ENCODE measurements at places on chromosomes 11 and 22.

- DNase-seq: no peak
Observed at GRCh38 chr11:17719028-17719937, at the start of gene MYOD1. Gene MYOD1, plus strand, starts transcription at chr11:17719571. Its CDS starts 212 bp downstream, at chr11:17719783.

- no peak for DNase-seq
Observed at GRCh38 chr11:92266806-92267205, 42.2 kb downstream of the FAT3 start.

DNA sequence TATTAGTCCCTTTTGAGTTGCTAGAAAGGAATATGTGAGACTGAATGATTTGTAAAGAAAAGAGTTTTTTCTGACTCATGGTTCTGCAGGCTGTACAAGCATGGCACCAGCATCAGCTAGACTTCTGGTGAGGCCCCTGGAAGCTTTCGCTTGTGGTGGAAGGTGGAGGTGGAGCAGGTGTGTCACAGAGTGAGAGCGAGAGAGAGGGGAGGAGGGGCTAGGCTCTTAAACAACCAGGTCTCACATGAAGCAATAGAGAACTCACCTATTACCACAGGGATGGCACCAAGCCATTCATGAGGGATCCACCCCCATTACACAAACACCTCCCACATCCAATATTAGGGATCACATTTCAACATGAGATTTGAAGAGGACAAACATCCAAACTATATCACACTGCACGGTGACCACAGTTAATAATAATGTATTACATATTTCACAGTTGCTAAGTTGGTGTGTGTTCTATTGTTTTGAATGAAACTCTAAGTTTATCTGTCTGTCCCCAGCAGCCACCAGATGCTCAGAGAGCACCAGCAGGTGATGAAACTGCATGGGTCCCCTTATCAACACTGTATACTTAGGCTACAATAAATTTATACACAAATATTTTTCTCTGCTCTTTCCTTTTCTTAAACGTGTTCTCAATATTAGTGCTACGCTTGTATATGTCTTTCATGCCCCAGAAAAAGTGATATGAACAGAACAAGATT is 14.1 kb downstream of the ZFP91 start:
- no peak for DNase-seq

- DNase-seq: no peak
Observed at GRCh38 chr11:61256710-61257482, 15.9 kb downstream of the PGA5 start.

DNA sequence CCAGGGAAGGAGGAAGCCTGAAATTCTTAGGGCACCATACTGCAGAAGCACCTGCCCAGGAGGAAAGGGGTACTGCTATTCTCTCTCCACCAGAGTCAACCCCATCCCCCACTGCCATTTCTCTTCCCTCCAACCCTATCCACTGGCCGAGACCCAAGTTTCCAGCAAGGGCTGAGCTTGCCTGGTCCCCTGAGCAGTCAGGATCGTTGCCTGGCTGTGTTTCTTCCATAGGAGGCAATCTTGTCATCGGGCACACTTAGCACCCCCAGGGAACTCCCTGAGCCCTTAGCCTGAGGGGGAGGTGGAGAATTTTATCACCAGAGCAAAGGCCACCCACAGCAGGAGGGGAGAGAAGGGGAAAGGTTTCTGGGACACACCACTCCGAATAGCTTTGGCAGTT is 115.8 kb upstream of the NECTIN1 start:
- no peak for DNase-seq

DNA sequence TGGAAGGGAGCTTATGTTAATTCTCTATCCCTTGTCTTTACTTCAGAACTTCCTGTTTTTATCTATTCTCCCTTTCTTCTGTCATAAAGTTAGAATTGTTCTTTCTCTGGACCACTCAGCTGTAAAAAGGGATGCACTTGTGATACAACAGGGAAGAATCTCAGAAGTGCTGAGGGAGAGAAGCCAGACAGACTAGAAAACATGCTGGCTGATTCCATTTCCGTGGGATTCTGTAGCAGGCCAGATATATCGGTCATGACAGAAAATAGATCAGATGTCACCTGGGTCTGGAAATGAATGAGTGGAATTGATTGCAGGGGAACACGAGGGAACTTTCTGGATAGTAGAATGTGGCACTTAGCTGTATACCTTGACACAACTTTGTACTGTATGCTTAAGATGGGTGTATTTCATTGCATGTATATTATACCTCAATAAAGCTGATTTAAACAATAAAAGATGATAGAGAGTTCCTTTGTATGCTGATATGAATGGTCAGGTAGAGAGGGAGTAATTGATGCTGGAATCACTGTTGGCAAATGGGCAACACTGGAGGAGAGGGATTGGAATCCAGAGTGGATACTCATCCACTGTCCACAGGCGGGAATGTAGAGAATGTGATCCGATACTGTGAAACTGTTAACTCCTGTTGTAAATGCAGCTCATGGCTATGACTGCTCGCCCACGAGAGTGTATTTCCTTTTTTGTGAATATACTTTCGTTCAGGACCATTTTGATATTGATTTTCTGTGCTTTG is 59.6 kb downstream of the ATXN10 start:
- no peak for DNase-seq

DNA sequence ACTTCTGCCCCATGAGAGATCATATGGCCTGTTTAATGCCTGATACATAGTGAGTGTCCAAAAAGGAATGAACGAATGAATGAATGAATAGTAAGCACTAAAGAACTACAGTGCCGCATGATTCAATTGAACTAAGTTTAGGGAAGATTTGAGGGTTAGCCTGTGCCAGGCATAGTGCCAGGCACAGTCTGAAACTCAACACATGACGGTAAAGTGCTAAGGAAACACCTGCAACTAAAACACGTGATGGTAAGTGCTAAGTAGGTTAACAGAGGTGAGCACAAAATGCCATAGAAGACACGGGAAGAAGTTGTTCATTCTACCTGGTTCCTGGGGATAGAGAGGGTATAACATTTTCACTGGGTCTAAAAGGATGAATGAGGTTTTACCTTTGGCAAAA is 93.5 kb upstream of the DBX1 start:
- DNase-seq: no peak

DNA sequence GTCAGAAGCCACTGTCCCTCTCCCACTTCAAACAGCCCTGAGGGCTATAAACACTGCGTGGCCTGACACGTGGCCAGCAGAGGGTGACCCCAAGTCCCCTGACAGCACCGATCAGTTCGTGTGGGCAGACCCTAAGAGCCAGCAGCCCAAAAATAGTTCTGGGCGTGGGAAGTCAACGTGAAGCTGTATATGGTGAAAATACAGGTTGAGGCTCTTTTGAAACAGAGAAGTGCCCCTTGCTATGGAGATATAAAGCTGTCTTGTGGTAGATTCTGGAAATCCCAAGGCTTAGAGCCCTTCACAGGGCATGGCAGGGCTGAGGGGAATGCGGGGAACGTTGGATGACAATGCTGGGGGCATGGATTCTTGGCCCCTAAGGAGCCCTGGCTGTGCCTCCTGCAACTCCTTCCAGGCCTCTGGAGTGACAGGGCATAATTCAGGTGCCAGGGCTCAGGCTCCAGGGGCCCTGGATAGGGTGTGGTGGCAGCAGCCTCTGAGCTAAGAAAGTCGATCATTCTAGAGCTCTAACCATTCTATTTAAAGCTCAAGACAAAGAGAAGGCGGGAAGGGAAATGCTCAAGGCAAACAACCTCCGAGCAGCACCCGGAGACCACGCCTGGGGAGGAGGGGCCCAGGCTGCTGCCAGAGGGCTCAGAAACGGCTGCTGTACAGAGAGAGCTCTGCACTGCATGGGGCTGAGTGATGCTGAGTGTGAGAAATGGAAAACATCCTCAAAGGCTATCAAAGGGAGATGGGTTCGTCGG is 60.4 kb upstream of the CD5 start:
- DNase-seq: no peak

- no peak for DNase-seq
Observed at GRCh38 chr22:46337870-46338269, 2.4 kb downstream of the TRMU start.

DNA sequence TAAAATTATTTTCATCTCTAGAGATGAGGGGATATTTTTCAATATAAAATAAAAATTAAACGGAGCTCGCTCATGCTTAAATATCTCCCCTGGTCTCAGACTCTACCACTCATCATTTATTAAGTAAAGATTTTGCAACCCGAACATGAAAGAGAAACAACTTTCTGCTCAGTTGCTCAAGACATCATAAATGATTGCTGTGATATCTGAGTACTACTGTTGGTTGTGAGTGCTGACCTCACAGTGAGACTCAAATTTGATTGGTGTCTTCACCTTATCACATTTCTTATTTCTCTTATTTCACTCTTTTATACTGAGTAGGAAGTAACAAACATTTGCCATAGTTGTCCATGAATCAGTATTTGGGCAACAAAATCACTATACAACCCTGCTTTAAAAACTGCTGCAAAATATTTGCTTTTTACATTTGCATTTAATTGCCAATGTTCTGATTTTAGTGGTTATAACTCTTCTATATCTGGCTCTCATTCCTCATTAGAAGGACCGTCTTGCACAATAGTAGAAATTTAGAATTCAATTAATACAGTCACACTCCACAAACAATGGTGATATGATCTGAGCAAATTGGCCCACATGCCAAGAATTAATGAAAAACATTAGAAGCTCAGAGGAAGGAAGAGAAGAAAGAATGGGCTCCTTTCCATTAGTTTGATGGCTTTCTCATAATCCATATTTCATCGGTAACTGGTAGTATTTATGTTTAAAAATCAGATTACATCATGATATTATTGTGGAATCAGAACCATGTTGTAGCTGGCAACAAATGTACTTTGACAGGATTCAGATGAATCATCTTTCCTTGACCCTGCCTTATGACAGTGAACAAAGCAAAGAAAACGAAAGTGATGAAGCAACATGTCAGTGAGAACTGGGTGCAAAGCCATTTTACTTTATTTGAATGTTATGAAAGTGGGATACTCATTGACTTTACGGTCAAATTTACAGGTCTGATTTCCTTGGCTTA is 973.6 kb upstream of the TENM4 start:
- no peak for DNase-seq

DNA sequence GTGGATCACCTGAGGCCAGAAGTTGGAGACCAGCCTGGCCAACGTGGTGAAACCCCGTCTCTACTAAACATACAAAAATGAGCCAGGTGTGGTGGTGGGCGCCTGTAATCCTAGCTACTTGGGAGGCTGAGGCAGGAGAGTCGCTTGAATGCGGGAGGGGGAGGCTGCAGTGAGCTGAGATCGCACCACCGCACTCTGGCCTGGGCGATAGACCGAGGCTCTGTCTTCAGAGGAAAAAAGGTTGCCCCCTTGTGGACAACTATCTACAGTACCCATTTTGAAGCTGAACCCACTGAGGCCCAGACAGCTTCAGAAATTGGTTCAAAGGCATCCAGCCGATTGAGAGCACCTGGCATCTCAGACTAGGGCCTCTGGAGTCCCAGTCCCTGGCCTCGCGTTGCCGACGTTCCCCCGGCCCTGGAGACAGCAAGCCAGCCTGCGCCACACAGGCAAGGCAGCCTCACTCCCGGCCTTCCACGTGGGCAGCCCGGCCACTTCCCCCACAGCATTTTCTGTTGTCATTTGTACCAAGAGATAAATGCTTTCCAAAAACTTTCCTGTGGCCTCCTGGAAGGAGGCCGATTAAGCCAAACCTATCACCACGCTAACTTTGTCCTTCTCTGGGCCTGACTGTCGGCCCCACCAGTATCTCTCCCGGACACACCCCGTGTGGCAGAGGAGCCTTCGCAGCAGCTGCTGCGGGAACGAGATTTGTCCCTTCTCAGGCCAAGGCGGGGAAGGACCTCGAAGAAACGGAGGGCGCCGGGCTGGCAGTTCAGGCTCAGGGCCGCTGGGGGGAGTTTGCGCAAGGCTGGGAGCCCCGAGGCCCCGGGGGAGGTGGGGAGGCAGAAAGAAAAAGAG is 82.8 kb downstream of the FLI1 start:
- DNase-seq: no peak

DNA sequence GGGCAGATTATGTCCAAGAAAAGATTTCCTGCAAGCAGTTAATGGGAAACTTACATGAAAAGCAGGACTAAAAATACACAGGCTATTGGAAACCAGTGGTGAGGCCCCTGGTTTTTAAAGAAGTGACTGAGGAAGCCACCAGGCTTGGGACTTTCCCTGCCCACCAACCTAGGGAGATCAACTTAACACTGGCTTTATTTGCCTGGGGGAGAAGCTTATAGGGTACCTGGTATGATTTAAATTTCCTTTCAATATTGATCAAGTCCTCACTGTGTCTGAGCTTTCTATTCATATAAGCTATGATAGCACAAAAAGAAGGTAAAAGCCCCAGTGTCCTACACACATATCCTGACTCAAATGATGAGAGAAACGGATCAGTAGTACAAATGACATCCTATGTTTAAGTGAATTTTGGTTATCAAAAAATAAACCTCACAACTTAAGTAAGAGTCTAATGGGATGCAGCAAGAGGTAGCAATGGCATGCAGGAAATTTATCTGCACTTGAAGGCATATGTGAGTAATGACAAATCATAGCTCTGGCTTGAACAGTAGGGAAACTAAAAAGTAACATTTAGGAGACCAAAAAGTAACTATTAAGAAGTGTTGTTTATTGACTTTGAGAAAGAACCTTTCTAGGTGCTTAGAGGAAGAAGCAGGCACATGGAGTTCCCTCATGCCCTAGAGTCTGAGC is 85.3 kb downstream of the GAB2 start:
- DNase-seq: no peak

DNA sequence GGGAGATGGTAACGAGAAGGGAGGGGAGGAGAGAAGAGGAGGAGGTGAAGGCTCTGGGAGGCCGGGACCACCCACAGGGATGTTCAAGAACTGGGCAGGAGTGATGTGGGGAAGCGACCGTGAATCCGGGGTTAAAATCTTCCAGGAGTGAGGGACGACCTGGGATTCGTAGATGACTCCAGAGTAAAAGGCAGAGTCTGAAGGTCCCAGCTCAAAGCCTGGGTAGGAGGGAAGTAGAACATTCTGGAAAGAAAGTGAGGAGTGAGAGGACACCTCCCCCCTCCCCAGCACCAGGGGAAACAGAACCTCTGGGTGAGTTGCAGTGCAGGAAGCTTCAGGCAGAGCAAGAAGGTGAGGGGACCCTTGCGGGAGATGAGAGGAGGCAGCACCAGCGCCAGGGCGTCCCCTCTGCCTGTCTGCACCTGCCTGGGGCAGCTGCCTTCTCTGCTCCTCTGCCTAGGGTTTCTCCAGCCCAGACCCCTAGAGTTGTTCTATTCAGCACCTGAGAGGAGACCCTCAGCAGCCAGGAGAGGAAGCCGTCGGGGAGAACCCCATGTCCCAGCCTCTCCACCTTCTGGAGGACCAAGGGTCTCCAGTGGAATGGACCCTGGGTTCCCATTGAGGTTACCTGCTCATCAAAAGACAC is 49.7 kb downstream of the LINC01488 start:
- no peak for DNase-seq

DNA sequence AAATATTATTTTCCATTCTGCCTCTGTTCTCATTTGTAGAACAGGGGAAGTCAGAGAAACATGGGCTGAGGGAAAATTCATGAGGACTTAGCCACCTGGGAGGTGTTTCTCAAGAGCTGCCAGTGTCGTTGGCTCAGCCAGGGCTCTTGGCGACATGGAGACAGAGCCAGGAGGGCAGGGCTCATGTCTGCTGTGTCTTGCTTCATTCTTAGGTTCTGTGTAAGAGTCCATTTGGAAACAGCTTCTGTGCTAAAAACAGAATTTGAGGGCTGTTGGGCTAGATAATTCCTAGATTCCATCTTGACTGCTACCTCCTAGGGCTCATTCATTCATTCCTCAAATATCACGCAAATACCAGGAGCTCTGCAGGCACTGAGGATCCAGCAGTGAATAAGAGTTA is 15.1 kb upstream of the MRGPRX2 start:
- no peak for DNase-seq

Measured in LNCaP clone FGC (cell line).